ENCODE measurements at places on chromosomes 1 and 21.

- no peak for DNase-seq
Observed at GRCh38 chr1:181409981-181410380, 73.3 kb upstream of the CACNA1E start.

DNA sequence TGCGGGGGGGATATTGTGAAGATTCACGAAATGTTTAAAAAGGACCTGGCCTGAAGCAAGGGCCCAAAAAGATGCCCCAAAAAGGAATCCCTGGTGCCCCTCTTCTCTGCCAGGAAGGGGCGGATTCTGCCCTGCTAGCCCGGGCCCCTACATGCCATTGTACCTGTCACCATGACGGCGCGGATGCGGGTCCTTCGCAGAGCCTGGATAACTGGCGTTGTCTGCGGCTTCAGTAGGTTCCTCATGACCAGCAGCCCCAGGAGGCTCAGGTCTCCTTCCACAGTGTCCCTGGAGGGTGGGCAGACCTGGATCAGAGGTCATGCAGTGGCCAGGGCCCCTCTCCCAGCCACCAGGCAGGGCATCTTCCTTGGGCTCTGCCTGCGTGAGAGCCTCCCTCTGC is 11.2 kb upstream of the MFAP2 start:
- no peak for DNase-seq

DNA sequence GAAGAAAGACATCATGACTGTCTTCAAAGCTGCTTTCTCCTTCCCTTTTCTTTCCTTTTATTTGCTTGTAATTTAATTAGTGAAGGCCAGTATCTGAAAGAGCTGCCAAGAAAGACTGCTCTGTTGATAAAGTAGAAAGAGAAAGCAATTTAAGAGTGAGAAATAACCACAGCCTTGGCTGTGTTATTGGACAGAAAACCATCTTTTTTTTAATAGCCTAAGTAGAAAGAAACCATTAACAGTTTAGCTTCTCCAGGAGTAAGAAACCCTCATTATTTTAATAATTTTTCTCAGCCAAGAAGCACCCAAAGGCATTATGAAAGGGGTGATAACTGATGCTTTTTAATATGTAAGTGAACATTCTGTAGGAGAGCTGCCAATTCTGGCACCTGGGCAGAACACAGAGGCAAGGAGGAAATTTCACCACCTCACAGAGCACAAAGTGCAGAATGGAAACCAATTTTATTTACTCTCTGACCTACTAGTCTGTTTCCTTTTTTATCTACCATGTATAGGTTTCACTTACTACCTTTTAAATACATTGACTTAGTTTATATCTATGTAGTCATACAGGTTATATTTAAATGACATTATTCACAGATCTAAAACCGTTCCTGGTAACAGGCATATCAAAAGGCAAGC is 703.2 kb downstream of the MRPL39 start:
- DNase-seq: no peak

DNA sequence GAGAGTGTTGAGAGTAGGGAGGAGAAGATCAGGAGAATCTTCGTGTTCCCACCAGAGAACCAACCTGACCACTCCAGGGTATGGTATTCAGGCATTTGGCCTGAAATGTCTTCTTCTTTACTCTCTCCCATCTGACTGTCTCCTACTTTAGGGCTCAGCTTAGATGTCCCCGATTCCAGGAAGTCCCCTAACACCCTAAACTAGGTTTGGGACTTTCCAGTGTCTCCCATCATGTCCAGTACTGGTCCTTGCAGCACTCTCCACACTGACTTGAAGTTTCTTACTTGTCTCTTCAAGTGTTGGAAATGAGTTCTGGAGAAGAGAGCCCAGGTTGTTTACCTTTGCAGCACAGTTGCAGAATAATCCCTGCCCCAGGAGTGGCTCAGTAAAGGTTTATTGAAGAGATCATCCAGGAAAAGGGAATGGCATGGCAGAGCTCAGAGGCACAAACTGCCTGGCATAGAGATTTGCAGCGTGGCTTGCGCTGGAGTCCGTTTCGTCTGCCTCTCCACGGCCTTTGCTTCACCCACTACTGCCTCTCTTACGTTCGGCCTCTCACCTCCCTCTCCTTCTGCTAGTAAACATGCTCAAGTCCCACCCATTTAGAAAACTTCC is 6.2 kb upstream of the ELK4 start:
- no peak for DNase-seq

GRCh38 chr1:41741244-41741643 is 177.5 kb downstream of the HIVEP3 start:
- DNase-seq: peak; percentile 35

GRCh38 chr1:72892461-72892860 is 610.1 kb upstream of the NEGR1 start:
- DNase-seq: no peak

GRCh38 chr1:61253059-61253735 is 170.8 kb downstream of the NFIA start:
- DNase-seq: no peak

GRCh38 chr1:46527474-46528296 is 23.8 kb downstream of the KNCN start:
- peak; percentile 66 for DNase-seq

- DNase-seq: peak; percentile 60
Observed at GRCh38 chr1:157163273-157164127, 25.3 kb upstream of the ETV3 start.

- no peak for DNase-seq
Observed at GRCh38 chr1:69814926-69815325, 247.2 kb downstream of the LRRC7 start.

GRCh38 chr1:230120921-230121381 is 53.9 kb downstream of the GALNT2 start:
- no peak for DNase-seq

GRCh38 chr1:46248122-46248920 is 758 bp downstream of the RAD54L start:
- DNase-seq: no peak

DNA sequence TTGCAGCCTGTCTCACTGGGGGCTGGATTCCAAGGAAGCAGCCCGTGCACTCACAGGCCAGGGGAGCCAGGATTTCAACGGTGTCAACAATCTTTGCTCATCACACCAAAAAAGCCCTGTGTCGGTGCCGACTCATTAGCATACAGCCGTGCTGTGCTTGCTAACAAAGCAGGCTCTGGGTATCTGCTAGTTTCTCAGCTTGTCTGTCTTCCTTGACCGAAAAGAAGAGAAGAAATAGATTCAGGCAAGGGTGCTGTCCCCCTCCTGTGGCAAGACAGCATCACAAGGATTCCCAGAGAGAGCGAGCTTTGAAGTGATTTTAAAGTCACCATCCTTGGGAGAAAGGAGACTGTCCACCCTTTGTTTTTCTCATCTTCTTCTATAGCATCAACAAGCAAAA is 214.7 kb downstream of the SDCCAG8 start:
- no peak for DNase-seq

GRCh38 chr21:27954543-27955165 is 987.8 kb upstream of the ADAMTS5 start:
- no peak for DNase-seq

- DNase-seq: no peak
Observed at GRCh38 chr1:226027538-226028217, 28.5 kb upstream of the SDE2 start.
